Esophagus muscularis mucosa (tissue), 4 donors: ENCODE measurements at places on chromosomes 6 and 20. TPM values are rescaled to one million over a fixed set of nuclear protein-coding genes. Genes with fewer than 3 reads are reported as not detected.

- no peaks in the 10 kb centered on the region for H3K4me1 ChIP-seq
- DNase-seq: no peak
- H3K27me3 ChIP-seq: no peaks in the 10 kb centered on the region
- H3K4me3 ChIP-seq: no peak overlapping the region
Observed at GRCh38 chr6:23650676-23651075, 475.3 kb upstream of the NRSN1 start.

GRCh38 chr6:155278319-155279049, 14.7 kb downstream of the CLDN20 start:
- H3K27ac ChIP-seq: no peak overlapping the region
- no peaks in the 10 kb centered on the region for H3K36me3 ChIP-seq
- H3K4me1 ChIP-seq: peaks cover 18% of the 10 kb centered on the region
- no peaks in the 10 kb centered on the region for H3K27me3 ChIP-seq

- no peaks in the 10 kb centered on the region for H3K27me3 ChIP-seq
- no peak overlapping the region for H3K4me3 ChIP-seq
- H3K4me1 ChIP-seq: no peaks in the 10 kb centered on the region
- DNase-seq: no peak
- H3K36me3 ChIP-seq: no peaks in the 10 kb centered on the region
Observed at GRCh38 chr6:40796260-40797221, 209.4 kb upstream of the LRFN2 start.

DNA sequence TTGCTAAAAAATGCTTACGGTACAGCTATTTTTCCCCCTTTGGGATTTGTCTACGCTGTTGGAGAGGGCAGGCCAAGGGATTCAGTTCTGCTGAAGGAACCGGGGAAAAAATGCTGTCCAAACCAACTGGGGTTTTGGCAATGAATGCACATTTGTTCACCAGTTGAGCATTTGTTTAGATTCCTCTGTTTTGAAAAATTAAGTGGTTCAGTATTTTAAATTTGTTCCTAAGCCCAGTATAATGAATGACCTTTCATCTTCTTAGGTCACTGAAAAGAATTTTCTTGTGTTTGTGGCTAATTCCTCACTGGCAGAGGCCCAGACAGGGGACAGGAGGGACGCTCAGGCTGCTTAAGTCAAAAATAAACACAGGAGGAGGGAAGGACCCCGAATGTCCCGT, 10.8 kb upstream of the EYA2 start:
- no peak overlapping the region for H3K4me3 ChIP-seq
- H3K27me3 ChIP-seq: peaks cover 11% of the 10 kb centered on the region
- no peak for DNase-seq

Gene RNF144B
- 6.6 TPM for total RNA-seq
